ENCODE measurements at places on chromosomes 1 and 21.

DNA sequence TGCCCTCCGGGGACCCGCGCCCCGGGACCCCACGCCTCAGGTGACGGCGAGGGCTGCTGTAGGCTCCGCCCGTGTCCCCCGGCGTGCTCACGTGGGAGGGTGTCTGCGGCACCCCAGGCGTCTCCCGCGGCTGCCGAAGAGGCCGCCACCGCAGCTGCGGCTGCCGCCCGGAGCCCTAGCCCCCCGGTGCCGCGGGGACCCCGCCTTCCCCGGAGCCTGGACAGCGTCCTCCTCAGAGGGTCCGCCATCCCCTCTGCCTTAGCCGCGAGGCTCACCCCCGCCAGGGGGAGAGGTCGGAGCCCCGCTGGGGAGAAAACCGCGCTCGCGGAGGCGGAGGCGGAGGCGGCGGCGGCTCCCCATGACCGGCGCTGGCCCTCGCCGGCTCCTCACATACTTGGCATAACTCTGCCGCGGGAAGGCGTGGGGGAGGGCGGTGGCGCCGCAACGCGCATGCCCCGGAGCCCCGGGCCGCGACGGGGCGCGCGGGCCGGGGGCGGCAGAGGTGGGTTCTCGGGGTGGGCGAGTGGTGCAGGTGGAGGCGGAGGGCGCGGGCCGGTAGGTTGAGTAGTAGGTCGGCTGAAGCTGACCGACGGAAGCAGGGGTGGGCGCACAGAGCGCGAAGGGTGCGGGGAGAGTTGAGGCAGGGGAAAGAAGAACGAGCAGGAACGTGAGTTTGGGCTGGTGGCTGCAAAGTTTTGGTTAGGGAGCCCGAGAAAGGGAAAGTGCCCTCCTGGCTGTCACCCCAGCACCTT is 700 bp upstream of the SYDE2 start:
- DNase-seq: peak; percentile 63

- DNase-seq: no peak
Observed at GRCh38 chr1:66197785-66198184, 336.2 kb upstream of the SGIP1 start.

GRCh38 chr1:59541891-59542290 is 245.0 kb downstream of the FGGY start:
- no peak for DNase-seq

DNA sequence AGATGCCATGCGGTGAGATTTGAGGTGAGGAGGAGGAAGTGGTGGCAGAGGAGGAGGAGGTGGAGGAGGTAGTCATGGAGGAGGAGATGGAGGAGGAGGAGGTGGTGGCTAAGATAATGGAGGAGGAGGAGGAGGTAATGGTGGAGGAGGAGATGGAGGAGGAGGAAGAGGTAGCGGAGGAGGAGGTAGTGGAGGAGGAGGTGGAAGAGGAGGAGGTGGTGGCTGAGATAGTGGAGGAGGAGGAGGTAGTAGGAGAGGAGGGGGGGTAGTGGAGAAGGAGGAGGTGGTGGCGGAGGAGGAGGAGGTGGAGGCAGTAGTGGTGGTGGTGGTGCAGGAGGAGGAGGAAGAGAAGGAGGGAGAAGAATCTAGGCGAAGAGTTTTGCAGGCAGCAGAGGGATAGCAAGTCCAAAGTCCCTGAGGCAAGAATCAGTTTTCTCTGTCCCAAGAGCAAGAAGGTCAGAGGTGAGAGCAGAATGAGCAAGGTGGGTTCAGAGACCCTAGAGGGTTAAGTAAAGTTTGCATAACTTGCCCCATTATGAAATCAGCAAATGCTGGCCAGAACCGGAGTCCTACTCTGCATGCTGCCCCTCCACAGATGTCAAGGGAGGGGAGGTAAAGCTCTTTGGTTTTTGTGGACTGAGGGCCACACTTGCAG is 38.9 kb upstream of the GNPAT start:
- DNase-seq: no peak

DNA sequence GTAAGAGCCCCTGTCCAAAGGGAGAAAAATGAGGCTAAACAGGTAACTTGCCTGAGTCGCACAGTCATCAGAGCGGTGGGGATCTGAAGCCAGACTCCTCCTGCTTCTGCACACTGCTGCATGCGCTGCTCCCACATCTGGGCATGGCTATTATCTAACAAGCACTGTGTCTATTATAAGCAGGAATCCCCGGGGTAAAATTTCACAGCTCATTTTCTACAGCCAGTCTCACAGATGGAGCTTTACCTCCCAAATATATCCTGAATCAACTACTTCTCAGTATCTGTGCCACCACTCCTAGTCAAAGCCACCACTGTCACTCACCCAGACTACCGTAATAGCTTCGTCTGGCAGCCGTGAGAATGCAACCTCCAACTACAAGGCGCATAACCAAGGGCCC is 9.8 kb downstream of the MTOR start:
- DNase-seq: no peak

- DNase-seq: no peak
Observed at GRCh38 chr1:9435153-9435636, 104.1 kb upstream of the SLC25A33 start.

DNA sequence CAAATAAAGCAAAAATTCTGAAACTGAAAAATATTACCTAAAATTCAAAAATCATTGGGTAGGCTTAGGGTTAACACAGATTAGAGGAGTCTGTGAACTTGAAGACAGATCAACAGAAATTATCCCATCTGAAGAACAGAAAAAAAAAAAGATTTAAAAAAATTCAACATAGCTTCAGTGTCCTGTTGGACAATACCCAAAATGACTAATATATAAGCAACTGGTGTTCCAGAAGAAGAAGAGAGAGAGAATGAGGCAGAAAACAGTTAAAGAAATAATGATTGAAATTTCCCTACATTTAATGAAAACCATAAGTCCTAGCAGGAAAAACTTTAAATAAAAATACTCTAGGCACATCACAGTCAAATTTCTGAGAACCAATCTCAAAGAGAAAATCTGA is 31.5 kb downstream of the TMCO1 start:
- no peak for DNase-seq

- no peak for DNase-seq
Observed at GRCh38 chr1:197733324-197733723, 42.0 kb downstream of the DENND1B start.

DNA sequence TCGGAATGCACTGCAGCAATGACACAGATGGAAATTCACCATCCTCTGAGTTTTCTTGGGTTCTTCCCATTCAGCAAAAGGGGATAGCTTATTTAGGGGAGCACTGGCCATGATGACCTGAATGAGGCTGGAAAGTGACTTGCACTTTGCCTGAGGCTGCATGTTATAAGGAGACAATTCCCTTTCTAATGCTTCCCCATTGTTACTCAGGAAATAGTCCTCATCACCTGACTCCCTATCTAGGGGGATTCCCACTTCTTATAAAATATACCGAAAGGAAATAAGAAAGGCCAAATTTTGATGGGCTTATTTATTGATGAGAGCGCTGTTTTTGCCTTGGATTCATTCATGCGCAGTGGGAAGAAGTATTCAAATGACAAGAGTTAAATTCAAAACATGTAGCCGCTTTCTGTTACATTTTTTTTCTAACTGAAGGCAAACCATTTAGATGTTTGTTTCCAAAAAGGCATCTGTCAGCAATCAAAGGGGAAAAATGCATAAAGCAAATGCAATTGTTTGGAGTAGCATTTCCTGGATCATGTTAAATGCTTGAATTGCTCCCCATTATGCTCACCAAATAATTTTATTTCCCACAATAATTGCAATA is 220.3 kb upstream of the NFIA start:
- DNase-seq: no peak

- no peak for DNase-seq
Observed at GRCh38 chr1:21904704-21905520, 32.2 kb downstream of the HSPG2 start.

- DNase-seq: no peak
Observed at GRCh38 chr1:65613884-65614283, 178.8 kb upstream of the PDE4B start.

- no peak for DNase-seq
Observed at GRCh38 chr21:33281096-33281652, 15.0 kb downstream of the IL10RB start.

GRCh38 chr1:66431999-66432398 is 102.0 kb upstream of the SGIP1 start:
- DNase-seq: no peak

GRCh38 chr1:20725189-20726117 is 7.0 kb downstream of the SH2D5 start:
- no peak for DNase-seq

GRCh38 chr1:219312967-219313366 is 139.3 kb downstream of the LYPLAL1 start:
- no peak for DNase-seq

DNA sequence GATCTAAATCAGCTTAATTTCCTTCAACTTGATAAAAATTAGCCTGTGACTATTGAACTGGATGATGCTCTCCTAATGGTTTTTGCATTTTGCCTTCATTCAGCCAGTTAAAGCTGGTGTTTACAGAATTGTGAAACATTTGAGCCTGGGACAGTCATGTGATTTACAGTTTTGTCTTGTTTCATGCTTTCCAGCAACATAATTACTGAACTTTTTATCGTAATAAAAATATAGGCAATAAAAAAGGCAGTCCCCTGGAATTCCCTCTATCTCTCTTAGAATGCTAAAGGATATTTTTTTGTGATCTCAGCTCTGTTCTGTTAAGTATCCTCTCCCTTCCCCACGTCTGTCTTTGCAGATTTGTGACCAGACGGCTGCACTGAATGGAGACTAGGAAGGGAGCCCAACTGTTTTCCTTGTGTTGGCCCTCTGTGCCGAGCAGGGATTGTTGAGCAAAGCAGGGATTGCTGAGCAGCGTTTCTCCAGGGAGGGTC is 70.3 kb upstream of the RGL1 start:
- no peak for DNase-seq

- no peak for DNase-seq
Observed at GRCh38 chr21:45508607-45509565, 33.4 kb downstream of the SLC19A1 start.

DNA sequence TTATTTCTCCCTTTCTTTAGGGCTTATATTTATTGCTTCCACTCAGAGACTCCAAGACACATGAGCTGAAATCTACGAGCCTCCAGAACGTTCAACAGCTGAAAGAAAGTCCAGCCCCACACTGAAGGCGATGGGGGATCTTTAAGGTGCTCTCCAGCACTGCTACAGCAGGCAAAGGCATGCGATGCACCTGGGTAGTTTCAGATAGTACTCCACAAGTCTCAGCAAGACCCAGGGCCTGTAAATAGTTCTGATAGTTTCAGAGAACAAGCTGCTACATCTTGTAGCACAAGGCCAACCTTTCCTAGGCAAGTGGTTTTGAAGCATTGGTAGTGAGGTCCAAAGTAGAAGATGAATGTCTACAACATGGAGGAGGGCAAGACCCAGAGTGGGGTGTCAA is 2.2 kb upstream of the HSD3B1 start:
- DNase-seq: no peak

GRCh38 chr21:35579520-35580293 is 480.6 kb downstream of the SETD4 start:
- DNase-seq: no peak

DNA sequence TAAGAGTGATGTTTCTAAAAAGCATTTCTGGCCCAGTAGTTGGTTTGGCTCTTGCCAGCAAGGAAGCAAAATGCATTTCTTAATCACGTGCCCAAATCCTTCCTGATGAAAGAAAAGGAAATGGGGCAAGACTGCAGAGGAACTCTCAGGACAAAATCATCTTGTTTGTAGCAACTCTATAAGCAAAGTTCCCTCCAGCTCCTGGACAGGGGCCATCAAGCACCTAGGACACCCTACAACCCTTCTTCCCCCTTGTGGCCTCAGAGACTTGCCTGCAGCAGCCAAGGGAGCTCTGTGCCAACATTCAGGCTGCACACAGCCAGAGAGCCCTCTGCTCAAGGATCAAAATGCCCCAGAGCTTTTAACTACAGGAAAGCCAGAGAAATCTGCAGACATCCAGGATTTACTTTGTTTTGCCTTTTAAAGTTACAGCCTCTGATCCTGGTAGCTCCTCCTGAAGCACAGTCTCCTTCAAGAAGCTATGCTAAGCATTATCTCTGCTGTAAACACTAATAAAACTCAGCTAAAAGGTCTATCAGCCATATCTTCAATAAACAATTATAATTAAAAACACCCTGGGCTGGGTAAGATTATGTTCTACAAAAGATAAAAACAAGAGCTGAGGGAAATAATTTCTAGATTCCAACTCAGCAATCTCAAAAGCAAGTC is 105.0 kb downstream of the KIAA0319L start:
- DNase-seq: no peak

DNA sequence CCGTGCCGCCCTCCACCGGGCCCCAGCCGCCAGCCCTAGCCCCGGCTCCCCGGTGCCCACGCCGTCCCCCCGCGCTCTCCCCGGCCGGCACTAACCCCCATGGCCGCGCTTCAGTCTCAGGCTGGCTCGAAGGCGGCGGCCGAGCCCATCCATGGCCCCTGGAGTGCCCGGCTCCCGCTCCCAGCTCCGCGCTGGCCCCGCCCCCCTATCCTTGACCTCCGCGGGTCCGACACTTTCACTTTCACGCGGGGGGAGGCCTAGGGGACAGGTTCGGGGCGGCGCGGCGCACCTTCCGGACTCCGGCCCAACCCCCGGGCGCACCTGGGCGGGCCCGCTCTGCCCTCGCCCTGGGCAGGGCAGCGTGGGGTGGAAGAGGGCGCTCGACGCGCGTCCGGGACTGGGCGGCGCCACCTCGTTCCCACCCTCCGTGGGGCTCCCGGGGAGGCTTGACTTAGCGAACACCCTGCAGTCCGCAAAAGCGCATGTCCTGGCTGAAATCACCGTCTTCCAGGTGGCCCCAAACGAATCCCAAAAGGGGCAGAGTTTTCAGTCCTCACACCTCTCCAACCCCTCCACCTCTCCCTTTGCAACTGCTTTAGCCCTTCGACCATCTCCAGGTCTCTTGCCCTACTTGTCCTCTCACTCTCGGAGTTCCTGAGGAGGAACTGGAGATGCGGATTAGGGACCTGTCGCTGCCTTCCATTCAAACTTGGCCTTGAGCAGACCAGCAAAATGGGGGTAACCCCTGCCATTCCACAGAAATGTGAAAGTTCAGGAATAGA is 3.9 kb upstream of the DENND2D start:
- DNase-seq: peak; percentile 72

DNA sequence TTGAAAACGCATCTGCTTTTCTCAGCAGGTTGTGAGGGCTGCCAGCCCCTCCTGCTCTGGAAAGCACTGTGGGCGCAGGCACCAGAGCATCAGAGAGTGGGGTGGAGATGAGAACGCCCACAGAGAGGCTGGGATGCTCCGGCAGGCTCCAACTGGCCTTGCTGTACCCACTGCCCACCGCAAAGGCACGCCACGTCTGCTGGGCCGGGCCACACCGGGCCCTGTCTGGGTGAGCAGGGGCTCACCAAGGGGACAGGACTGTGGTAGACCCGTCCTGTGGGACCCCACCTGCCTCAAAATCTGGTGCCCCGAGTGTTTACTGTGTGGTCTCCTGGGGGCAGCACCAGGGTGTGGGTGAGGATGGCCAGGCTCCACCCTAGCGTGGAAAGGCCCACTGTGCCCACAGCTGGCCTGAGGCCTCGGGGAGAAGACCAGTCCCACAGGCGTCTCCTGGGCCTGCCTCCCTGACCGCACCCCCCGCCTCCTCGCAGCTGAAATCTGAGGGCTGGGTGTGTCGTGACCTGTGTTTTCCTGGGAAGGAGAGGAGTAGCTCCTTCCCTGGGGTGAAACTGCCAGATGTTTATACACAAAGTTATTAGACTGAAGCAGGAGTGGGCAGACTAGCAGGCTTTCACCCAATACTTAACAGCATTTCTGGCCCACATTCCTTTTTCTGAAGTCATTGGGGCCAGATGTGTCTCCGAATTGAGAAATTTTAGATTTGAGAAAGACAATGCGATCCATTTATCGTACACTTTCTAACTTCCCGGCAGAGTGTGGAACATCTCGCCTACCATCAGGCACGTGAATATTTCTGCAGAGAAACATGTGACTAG is 53.8 kb downstream of the STUM start:
- no peak for DNase-seq
